ENCODE measurements at places on chromosomes 5 and 9. TPM values are rescaled to one million over a fixed set of nuclear protein-coding genes. Genes with fewer than 3 reads are reported as not detected.

DNA sequence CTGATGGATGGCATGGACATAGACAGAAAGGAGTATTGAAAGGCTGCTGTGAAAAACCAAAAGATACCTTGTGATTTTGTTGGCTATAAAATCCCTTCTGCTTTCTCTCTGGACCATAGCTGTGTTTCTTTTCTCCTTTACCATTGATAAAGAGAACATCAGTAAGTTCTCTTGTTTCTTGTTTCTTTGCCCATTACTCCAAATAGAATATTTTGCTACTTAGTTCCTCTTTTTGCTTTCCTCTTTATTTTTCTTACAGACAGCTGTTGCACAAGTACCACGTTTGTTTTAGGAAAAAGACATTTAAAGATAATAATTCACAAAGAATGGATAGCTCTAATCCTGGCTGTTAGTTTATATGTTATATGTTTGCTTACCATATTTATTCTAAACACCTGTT is 1129.2 kb downstream of the DTWD2 start:
- no peak for DNase-seq

DNA sequence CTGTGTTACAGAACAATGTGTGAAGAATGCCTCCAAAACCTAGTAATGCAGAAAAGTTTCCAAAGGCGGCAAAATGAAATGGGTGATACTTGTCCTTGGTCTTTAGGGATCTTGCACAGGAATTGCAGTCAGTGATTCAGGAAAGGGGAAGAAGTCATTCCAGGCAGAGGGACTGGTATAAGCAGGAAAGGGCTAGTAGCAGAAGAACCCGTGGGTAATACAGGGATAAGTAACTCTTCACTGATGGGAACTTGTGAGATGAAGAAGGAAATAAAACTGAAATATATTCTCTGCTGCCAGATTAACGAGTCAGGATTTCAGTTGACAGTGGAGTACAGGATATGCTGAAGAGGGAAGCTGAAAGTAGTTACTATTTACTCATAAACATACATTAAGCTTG is 1.2 kb downstream of the SRFBP1 start:
- no peak for DNase-seq

The ANKRD31 gene
- total RNA-seq = 0.05 TPM

GRCh38 chr5:73180566-73180965 is 7.6 kb downstream of the TMEM174 start:
- no peak for DNase-seq

- DNase-seq = no peak
Observed at GRCh38 chr5:128597156-128597555, 59.1 kb upstream of the FBN2 start.

The LEAP2 gene
- 0.82 TPM for total RNA-seq

DNA sequence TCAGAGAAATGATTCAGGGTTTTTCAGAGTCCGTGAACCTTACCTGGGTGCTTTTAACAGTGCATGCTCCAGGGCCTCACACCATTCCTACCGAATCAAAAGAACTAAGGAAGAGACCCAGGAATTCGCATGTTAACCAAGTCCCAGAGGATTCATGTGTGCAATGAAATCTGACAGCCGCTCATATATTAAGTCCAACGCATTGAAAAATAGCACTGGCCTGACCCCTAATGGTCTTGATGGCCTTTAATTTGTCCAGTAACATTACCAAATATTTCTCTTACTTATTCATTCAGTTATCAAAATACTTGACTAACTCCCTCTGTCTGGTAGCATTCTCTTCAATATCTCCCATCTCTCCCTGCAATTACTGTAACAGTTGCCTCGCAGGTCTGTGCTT is 55.0 kb upstream of the MARCHF11 start:
- no peak for DNase-seq

DNA sequence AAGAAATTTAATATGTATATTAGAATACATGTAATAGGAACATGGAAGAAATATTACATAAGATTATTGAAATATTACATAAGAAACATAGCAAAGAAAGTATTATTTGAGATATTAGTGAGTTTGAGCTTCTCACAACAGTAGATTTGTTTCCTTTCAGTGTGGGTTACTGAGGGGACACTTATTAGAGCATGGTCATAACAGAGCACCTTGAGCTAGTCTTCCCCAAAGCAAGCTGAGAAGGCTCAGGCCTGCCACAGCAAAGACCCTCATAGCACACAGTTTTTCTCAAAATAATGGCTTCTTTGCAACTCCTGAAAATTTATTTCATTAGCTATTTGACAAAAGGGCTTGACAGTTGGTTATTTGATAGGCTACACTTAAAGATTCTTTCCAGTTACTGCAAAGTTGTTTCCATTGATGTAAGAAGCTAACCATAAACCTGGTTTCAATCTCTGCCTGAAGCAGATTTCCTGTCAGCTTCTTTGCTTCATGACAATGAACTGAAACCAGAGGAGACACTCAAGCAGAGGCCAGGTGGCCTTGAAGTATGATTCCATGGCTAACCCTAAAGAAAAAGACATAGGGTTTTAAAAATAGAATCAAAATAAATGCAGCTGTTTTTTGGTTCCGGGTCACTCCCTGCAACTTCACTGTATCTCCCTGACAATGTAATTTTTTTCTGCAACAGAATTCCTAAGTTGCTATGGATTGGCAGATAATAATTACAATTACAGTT is 68.6 kb downstream of the ERMP1 start:
- DNase-seq = no peak

DNA sequence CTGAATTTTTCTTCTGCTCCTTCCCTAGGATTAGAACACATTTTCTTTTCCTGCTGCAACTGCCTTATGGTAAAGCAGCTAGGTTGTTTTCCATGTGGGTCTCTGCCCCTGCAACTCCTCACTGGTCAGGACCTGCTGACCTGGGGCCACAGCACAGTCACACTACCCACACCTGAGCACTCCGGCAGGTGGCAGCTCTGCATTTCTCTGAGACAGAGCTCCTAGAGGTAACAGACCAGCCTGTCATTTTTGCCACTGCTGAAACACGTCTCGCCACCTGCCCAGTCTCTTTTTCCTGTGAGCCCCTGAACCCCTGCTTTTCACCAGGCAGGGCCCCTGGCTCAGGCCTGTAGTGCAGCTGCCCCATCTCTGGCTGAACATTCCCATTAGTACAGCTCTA is 609.6 kb downstream of the HINT1 start:
- no peak for DNase-seq

DNA sequence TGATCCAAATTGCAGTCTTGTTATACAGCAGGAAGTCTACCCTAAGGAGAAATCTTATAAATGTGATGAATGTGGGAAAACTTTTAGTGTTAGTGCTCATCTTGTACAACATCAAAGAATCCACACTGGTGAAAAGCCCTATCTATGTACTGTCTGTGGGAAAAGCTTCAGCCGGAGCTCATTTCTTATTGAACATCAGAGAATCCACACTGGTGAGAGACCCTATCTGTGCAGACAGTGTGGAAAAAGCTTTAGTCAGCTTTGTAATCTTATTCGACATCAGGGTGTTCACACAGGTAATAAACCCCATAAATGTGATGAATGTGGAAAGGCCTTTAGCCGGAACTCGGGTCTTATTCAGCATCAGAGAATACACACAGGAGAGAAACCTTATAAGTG is 10.4 kb downstream of the ZNF189 start:
- DNase-seq = no peak

DNA sequence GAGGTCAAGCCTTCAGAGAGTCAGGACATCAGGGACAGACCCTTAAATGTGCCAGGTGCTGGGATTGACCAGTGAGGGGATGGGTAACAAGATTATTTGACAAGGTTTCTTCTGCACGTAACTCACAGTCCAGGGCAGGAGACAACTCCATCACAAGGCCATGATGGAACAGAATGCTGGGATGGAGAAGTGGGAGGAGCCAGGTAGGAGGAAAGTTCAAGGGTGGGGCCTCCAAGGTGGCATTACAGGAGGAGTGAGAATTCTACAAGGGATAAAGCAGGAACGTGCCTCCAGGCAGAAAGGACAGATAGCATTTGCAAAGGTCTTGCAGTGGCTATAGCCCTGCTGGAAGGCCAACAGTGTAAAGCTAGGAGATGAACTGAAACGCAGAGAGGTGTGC is 102.2 kb downstream of the FGF18 start:
- DNase-seq = no peak

DNA sequence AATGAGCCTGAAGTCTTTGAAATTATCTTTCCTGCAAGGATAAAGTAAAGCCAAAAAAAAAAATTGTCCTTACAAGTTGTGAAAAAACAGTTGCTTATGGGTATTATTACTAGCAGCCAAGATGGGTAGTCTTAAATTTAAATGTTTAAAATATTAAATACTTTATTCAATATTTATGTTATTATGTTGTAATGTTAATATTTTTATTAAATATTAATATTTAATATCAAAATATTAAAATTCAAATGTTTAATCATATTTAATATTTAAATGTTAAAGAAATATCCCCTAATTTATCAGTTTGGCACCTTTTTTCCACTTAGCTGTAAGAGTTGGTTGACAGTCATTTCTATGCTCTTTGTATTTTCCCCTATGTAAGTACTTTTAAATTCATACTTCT is 86.1 kb downstream of the PCSK5 start:
- DNase-seq = no peak

DNA sequence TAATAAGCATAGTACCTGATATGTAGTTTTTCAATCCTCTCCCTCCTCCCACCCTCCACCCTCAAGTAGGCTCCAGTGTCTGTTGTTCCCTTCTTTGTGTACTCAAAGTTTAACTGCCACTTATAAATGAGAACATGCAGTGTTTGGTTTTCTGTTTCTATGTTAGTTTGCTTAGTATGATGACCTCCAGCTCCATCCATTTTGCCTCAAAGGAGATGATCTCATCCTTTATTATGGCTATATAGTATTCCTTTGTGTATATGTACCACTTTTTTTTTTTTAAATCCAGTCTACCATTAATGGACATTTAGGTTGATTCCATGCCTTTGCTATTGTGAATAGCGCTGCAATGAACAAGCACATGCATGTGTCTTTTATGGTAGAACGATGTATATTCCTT is 20.5 kb downstream of the POLK start:
- no peak for DNase-seq

- DNase-seq = peak; percentile 10
Observed at GRCh38 chr9:31347082-31347617, 1037.3 kb upstream of the ACO1 start.

DNA sequence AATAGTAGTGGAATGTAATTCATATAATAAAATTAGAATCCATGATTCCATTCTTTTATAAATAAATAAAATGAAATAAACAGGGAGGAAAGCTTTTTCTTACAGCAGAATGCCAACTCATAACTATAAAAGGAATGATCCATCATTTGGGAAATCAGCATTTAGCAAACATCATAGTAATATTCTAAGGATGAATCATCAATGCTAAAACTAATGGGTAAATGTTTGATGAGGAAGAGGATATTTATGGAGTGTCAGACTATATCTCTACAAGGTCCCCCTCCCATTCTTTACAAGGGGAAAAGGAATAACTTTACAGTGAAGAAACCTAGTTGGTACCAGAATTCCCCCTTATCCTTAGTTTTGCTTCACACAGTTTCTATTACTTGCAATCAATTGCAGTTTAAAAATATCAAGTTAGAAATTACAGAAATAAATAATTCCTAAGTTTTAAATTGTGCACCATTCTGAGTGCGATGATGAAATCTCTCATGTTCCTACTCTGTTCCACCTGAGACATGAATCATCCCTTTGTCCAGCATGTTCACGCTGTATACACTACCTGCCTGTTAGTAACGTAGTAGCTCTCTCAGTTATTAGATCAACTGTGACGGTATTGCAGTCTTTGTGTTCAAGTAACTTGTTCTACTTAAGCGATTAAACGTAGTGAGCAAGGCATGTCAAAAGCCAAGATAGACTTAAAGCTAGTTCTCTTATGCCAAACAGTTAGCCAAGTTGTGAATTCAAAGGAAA is 14.2 kb upstream of the JAKMIP2 start:
- DNase-seq = no peak

- DNase-seq = no peak
Observed at GRCh38 chr5:159779481-159779880, 136.8 kb upstream of the ADRA1B start.

GRCh38 chr9:109922617-109923470 is 142.8 kb downstream of the PALM2AKAP2 start:
- no peak for DNase-seq

DNA sequence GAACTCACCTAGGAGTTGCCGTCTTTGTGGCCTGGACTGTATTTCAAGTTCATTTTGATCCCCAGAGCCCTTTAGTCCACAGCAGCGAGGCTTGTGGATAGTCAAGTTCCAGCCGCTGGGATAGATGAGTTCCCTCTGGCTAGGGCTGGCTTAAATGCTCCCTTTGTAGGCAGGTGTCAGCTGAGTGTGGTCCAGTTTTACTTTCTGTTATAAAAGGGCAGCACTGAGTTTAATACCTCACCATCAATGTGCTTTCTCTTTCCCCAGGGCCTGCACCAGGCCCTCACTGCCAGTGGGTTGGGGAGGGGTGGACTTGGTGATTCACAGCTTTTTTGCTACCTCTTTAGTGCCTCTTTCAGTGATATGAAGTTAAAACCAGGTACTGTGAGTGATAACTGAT is 188.2 kb downstream of the SLCO4C1 start:
- DNase-seq = no peak

DNA sequence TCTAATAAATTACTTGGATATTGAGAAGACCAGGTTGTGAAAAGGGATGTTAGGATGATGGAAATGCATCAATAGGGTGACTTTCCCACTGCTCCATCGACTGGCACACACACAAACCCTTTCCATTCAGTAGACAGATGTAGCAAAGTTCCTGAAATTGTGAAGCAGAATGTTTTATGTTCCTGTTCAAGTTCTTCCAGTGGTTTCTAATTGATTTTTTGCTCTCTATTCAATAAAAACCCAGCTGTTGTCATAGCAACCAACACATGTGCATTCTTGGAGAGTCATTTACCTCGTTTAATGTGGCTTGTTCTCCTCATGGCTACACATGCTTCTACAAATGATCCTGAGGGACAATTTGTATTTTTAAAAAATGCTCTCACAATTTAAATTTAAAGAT is 244.6 kb downstream of the RAB3C start:
- DNase-seq = no peak

GRCh38 chr9:115333277-115334070 is 215.5 kb upstream of the TNC start:
- no peak for DNase-seq

GRCh38 chr9:93911801-93912554 is 43.2 kb downstream of the BARX1 start:
- no peak for DNase-seq

The ADAM19 gene
- total RNA-seq = 176 TPM

DNA sequence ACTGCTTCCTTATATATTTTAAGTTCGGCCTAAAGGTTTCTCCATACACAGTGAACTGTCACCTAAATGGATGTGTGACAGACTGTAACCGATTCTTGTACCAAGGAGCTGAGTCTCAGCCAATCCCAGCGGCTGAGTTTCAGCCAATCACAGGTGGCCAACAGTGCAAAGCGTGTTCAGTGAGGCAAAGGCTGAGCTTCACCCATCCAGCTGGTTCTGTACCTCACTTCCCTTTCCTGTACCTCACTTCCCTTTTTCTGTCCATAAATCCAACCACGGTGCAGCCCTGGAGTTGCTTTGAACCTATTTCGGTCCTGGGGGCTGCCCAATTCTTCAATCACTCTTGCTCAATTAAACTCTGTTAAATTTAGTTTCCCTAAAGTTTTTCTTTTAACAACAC is 15.7 kb upstream of the TBC1D9B start:
- DNase-seq = no peak
